Fibroblast of the conjunctiva (primary cell): ENCODE measurements at places on chromosomes 1 and 21.
A peak's percentile ranks its signal among the peaks of the same experiment; 100 is the strongest.

- no peak for DNase-seq
These were observed 16.0 kb downstream of the IBA57 start for GRCh38 chr1:228181645-228182034.

- peak; percentile 32 for DNase-seq
These were observed 334 bp downstream of the PRDM15 start for GRCh38 chr21:41878831-41879189.

DNA sequence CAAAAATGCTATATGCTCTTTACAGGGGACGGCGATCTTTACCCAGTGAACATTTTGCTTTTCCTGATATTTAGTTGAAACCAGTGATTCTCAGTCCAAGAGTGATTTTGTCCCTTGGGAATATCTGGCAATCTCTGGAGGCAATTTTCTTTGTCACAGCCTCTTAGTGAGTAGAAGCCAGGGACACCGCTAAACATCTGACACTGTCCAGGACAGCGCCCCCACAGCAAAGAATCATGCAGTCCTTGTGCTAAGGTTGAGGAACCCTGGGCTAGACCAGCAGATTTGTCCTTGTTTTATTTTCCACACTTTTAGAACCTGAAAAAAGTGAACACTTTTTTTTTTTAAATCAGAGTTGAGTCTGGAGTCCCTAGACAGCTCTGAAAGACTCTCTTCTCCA, 13.1 kb downstream of the EVA1C start:
- no peak for DNase-seq

DNA sequence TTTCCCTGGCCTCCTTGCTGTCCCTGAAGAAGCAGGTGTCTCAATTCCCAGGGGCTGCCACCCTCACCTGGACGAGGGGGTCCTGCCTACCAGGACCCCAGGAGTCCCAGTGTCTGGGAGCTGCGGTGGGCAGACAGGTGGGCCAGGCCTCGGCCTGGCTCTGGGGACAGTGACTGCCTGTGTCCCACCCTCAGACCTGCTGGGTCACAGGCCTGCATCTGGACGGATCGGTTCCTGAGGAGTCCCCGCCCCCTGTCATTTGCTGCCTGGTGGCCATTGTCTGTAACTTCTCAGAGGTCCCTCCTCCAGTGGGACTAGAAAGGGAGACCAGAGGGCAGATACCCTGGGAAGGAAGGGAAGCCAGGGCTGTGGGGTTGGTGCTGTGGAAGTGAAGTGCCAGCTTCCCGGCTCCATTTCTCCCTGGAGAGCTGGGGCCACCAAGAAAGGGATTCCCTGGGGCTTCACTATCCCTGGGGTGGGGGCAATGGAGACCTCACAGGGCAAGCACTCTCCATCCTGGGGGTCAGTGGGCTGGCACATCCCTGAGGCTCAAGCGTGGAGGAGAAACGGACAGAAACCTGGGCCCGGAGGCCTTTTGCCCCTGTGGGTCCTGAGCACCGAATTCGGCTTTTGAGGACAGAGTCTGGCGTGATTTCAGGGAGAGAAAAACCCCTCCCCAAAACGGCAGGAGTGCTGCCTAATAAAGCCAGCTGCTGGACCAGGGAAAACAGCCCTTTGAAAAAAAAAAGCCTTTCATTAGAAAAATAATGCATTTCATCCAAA, 157.3 kb downstream of the PEX14 start:
- DNase-seq, result no peak

- DNase-seq, result peak; percentile 9
These were observed 704.5 kb upstream of the ADGRL4 start for GRCh38 chr1:79711001-79711431.

- DNase-seq, result no peak
These were observed 156.2 kb downstream of the TNFSF18 start for GRCh38 chr1:172894349-172895049.

- DNase-seq, result no peak
These were observed 63.4 kb downstream of the TRIM11 start for GRCh38 chr1:228343191-228343661.

DNA sequence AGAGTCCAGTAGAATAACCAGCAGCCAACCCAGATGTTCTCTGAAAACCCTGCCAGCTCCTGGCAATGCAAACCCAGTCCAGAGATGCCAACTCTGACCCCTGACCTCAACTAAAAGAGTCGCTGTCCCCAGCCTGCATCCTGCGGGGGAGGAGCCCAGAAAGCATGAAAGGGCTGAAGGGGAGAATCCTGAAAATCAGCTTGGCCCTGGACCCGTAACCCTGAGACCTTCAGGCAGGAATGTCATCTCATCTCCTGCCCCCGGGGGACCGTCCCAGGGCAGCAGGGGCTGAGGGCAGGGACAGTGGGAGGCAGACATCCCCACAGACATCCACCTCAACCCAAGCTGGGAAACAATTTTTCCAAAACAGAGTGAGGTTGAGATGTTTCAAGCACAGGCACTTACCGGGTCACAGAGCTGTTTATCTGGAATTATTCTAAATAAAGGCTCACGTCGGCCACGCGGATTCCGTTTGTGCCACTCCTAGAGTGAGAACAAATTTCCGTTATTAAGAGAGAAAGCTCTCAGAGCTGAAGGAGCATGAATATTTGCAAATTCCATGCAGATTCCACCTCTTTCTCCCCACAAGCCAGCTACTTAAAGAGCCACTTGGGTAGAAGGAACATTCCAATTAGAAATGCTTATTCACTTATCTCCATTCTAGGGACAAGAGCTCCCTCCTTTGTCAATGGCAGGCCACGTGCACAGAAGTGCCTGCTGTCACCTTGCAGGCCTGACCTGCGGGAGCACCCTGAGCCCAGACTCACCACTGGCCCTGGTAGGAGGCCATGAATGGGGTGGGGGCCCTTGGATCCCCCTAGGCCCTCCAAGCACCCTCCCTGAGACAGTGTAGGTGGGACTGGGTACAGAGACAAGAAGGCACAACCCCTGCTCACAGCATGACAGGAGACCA, 240.1 kb downstream of the NPHP4 start:
- DNase-seq, result no peak

- no peak for DNase-seq
These were observed 38.2 kb upstream of the CSF3R start for GRCh38 chr1:36520771-36521420.

GRCh38 chr1:224503161-224504118, 68.8 kb upstream of the WDR26 start:
- DNase-seq, result peak; percentile 75

DNA sequence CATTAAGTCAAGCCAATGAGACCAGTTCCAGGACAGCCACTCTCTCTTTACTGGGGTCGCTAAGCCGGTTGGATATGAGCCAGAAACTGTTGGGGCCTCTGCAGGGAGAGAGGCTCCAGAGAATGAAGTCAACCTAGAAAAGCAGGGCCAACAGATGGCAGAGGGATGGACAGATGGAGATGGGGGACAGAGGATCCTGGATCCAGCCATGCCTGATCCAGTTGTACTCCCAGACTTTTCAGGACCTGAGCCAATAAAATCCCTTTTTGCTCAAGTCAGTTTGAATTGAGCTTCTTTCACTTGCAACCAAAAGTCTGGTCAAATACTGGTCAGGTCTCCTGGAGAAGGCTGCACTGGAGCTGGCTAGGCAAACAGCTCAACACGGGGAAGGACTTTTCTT, 2.2 kb downstream of the DHCR24 start:
- no peak for DNase-seq

- DNase-seq, result no peak
These were observed 881.4 kb upstream of the B3GALT2 start for GRCh38 chr1:194067772-194068171.

DNA sequence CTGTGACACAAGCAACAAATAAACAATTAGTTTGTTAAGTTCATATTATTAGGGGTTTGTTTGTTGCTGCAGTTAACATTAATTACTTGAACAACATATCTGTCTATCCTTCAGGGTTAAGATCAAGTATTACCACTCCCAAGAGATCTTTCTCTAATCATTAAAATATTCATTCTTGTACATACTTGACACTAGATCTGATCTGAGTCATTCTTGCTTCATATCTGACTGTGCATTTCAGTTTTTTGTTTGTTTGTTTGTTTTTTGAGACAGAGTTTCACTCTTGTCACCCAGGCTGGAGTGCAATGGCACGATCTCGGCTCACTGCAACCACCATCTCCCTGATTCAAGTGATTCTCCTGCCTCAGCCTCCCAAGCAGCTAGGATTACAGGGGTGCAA, 613.3 kb upstream of the PLXNA2 start:
- no peak for DNase-seq

GRCh38 chr1:158324395-158324794, 6.9 kb downstream of the CD1B start:
- no peak for DNase-seq

DNA sequence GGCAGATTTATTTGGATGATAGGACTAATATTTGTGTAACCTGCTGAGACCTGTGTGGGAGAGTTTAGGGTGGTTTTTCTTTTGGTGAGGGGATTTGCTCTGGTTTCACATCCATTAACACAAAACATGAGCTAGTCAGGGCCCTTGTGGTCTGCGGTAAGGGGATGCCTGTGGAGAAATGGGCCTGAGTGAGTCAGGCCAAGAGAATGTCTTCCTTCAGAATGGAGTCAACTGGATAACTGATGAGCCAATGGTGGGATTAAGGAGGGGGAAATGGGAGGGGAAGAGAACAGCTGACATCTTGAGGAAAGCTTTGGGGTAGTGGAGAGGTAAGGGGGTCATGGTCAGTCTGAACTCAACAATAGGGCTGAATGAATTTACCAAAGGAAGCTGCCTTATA, 13.9 kb downstream of the WNT2B start:
- DNase-seq, result peak; percentile 75

DNA sequence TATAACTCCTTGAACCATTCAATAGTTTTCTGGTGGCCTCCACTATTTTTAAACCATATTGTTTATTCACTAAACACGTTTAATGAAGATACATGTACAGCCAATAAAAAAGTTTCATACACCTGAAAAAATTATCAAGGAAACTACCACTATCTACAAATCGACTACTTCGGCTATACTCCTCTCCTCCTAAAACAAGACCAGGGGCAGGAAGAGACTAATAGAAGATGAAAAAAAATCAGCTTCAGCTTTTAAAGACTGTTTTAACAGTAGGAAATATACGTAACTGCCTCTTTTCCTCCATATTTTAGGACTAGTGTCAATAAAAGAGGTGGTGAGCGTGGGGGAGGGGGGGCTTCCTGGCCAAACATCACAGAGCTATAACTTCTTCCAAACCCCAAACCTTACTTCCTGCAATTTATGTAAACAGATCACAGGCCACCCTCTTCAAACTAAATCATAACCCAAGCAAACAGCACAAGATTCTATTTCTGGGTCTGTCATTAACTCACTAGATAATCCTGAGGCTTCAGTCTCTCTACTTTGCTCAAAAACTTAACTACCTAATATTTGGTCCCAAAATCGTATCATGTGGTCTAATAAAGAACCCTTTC, 15.1 kb downstream of the FOXJ3 start:
- DNase-seq, result no peak

DNA sequence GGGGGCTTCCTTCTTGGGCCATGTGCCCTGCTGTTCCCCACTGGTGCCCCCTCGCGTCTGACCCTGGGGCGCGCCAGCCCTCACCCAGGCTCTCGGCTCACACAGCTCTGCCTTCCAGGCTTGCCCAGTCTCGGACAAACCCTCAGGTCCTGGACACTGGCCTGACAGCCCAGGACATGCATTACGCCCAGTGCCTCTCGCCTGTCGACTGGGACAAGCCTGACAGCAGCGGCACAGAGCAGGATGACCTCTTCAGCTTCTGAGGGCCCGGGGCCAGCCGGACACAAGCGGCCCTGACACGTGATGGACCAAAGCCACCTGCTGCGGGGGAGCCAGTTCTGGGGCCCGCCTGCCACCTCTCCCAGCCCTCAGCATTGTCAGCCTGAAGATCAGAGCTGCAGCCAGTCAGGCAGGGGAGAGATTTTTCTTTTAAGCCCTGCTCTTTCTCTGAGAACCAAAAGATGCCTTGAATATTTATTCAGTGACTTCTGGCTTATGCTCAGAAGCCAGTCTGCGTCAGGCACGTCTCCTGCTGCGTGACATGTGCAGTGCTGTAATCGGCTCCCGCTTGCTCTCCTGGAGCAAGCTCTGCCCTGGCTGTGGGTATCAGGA, 23.4 kb downstream of the LDLRAP1 start:
- DNase-seq, result no peak

- DNase-seq, result peak; percentile 91
These were observed 305.4 kb upstream of the PTBP2 start for GRCh38 chr1:96416111-96416595.
